GM12891 (cell line): ENCODE measurements at places on chromosomes 13 and 19.

DNA sequence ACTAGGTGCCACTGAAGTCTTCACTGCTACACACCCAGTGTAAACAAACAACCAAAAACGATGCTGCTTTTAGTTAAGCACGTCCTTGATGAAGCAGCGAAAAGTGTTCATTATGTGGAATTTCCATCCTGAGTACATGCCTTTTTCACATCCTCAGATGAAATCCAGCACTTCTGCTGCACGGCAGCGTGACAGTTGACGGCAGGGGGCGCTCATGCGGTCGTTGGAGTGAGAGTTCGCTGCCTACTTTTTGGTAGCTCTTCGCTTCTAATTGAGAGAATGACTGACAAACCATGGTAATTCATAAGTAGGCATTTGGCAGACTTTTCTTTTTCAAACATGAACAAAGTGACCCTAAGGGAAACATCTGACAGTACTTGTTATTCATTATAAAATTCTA, 1124.9 kb downstream of the EFNB2 start:
- DNase-seq: no peak

DNA sequence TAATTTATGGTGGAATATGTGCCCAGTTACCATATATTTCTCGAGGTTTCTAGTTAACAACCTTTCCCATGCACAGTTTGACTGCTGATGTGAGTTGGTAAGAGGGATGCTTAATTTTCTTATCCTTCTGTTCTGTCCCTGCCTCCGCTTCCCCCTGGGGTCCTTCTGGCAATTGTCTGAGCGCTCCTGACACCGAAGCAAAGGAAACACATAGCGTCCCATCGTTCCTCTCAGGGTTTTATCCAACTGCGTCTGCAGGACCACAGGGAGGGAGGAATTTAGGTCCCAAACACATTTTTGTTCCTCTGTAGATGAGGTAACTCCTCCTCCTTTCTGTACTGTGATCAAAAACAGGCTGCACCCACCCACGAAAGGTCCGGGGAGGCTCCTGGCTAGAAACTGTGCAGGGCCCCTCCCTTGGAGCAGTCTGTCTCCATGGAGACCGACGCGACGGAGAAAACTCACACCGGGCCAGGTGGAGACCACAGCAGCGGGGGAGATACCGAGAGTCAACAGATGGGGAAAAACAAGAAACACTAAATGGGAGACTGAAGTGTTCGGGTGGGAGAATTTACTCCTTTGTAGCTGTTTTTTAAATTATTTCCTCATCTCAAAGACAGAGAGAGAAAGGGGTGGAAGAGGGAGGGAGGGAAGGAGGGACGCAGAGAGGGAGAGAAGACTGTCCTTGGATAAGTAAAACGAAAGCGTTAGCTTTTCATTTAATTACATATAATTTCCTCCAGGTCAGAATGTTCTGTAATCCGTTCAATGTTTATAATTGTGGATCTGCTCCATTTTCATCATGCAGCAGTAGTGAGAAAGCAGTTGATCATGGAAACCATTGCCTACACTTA, 191.8 kb upstream of the NBEA start:
- no peak for DNase-seq

DNA sequence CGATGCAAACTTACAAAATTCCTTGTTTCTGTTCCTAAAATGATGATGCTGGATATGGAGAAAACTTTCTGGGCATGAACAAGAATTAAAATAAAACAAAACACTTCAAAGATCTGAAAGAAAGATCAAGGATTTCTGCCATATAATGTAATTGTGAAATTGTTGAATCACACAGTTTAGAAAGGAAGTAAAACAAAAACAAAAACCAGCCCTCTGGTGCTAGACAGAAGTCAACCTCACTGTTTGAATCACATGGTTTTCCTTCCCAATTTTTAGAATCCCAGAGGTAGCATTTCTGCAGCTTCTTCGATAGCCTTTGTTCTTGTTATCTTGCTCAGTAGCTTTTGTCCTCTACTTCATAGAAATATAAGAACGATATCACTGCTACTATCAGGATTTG, 118.2 kb upstream of the ARGLU1 start:
- DNase-seq: no peak

GRCh38 chr13:40626561-40626960, 39.9 kb downstream of the FOXO1 start:
- DNase-seq: no peak

DNA sequence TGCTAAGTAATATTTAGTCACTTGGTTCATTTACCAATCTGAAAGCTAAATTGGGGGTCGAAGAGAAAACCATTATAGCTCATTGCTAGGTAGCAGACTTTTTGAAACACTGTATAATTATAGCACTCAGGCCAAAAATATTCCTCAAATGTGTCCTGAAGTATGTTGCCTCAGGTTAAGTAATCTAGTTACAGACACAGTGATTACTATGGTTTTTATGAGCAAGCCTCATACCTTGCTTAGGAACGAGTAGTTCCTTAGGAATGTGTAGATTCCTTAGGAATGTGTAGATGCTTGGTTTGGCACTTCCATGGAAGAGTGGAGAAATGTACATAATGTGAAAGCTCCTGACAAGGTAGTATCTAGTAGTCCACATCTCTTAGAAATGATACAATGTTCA, 387.5 kb downstream of the LMO7 start:
- DNase-seq: no peak

GRCh38 chr19:52094526-52095130, 937 bp downstream of the ZNF841 start:
- DNase-seq: no peak

GRCh38 chr19:11028146-11028545, 61.1 kb upstream of the LDLR start:
- no peak for DNase-seq

DNA sequence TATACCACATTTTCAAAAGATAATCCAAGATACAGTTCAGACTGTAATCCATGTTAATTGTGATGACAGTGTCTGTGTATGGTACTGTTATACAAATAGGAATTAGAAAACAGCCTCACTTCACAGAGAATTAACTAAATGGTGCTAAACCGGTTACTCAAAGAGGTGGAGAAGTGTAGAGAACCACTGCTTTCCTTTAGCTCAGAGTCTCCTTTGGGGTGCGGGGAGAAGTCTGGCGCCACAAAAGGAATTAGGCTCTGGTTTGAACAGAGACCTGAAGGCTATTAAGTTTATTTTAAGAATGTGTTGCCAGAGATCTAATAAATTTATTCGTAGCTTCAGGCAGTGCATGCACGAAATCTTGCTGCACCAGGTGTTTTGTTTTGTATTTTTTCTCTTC, 65.8 kb downstream of the FREM2 start:
- DNase-seq: no peak

DNA sequence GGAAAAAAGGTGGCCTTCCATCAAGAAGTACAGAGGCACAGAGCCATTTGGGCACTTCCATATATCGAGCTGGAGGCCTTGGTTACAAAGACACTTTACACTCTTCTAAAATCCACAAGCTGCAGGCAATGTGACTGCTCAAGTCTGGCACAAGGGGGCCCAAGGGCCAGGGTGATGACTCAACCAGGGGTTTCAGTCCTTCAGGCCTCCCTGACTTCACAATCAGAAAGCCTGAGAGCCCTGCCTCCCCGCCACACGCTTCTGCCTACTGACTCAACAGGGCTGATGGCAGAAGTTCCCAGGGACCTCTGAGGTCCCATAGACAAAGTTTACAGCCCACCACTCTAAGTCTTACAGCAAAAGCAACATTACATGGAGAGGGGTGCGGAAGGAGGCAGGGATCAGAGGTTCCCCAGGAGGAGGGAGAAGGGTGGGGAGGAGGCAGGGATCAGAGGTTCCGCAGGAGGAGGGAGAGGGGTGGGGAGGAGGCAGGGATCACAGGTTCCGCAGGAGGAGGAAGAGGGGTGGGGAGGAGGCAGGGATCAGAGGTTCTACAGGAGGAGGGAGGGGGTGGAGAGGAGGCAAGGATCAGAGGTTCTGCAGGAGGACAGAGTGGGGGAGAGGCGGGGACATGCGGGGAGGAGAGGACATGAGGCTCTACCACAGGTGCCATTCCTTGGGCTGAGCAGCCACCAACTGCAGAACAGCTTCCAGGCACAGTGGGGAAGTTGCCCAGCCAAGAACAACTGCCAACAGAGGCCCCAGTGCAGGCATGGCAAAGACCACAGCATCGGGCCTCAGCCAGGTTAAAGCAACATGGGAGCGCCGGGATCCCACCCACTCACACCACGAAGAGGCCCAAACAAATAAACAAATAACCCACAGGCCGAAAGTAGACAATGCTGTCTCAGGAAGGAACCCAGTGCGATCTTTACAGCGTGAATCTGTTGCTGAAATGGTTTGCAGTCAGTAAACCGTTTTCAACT, 52.0 kb downstream of the SLC7A1 start:
- DNase-seq: peak; percentile 72

DNA sequence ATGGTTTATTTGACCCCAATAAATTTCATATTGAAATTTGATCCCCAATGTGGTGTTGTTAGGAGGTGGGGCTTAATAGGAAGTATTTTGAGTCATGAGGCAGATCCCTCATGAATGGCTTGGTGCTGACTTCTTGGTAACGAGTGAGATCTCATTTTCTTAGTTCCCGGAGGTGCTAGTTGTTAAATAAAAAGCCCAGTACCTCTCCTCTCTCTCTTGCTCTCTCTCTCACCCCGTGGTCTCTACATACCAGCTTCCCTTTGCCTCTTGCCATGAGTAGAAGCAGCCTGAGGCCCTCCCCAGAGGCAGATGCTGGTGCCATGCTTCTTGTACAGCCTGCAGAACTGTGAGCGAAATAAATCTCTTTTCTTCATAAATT, 39.4 kb upstream of the KATNAL1 start:
- DNase-seq: no peak

- DNase-seq: no peak
These were observed 7.6 kb downstream of the CTU1 start for GRCh38 chr19:51100601-51101000.

DNA sequence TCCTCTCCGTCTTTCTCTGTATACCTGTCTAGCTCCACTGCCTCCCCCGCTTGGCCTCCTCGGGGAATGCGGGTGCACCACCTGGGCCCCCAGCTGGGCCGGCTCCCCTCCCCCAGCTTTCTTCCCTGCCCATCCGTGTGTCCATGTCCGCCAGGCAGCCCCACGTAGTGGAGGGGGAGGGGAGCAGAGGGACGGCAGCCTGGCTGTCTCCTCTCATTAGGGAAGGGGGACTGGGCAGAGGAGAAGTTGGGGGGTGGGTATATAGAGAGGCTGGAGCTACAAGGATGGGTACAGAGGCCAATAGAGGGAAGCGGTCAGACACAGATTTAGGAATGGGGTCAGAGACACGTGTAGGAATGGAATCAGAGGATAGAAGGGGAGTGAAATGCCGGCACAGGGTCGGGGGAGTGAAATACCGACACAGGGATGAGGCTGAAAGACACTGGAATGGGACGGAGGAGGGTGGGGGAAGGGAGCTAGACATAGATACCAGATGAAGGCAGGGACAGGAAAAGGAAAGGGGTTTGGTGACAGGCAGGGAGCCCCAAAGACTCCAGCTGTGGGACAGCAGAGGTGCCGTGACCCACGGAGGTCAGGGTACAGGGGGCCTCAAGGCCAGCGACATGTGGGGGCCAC, 2.8 kb downstream of the NECTIN2 start:
- no peak for DNase-seq

DNA sequence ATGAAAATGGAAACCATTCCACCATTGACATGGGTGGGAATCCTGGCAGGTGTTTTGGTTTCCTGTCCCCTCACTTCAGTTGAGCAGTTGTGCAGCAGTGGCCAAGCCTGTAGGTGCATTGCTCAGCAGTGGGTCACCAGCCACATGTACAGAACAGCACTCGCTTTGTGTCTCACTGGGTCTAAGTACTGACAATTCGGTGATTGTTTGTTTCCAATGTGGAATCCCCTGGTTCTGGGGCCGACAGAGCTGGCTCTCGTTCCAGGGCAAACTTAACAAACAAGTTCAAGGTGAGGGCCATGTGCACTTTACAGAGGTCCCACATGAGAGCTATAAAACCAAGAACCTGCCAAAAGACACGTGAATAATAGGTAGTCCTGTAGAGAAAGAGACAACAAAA, 54.1 kb upstream of the SPATA13 start:
- DNase-seq: no peak

- no peak for DNase-seq
These were observed 37.4 kb downstream of the KLF5 start for GRCh38 chr13:73096173-73096572.

DNA sequence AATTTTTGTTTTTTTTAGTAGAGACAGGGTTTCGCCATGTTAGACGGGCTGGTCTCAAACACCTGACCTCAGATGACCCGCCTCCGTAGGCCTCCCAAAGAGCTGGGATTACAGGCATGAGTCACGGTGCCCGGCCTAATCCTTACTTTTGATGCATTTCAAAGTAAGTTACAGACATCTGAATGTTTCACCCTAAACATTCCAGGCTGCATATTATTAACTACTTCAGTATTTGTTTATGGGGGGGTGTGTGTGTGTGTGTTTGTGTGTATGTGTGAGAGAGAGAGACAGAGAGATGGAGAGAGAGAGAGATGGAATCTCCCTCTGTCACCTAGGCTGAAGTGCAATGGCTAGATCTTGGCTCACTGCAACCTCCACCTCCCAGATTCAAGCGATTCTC, 13.1 kb downstream of the SULT2B1 start:
- DNase-seq: no peak

DNA sequence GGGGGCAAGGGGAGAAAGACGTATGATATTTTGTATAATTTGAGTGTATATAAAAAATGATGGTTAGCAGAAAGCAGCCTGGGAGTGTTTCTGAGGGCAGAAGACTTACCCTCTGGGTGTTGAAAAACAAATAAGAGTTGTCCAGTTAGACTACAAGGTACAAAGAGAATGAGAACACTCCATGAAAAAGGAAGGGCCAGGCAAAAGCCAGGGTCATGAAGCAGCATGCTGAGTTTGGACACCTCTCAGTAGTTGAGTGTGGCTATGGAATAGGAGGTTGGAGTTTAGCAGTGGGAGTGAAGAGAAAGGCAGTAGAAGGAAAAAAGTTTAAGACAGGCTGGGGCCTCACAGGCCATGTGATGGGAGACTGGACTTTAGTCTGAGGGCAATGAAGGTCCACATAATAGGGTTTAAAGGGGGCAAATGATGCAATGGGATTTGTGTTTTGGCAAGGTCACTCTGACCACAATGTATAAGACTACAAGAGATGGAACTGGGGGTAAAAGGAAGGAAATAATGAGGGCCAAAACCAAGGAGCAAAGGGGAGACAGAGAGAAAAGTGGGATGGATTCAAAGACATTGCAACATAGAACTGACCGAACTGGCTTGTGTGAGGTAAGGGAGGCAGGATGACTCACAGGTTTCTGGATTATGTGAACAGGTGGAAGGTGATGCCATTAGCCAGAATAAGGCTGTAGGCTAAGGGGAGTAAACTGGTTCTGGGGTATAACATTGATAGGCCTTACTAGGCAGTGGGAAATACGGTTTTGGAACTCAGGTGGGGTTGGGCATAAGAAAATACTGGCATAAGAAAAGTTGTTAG, 76.6 kb downstream of the SERP2 start:
- no peak for DNase-seq

GRCh38 chr19:5801796-5802619, 2.9 kb upstream of the NRTN start:
- DNase-seq: no peak

- no peak for DNase-seq
These were observed 43.1 kb downstream of the RASA3 start for GRCh38 chr13:114089341-114089740.

- no peak for DNase-seq
These were observed 3.8 kb downstream of the TRIM28 start for GRCh38 chr19:58547323-58548312.

- no peak for DNase-seq
These were observed 39.4 kb downstream of the ADPRHL1 start for GRCh38 chr13:113413898-113414282.

GRCh38 chr13:42378383-42378780, 106.4 kb downstream of the AKAP11 start:
- no peak for DNase-seq
